Heart left ventricle (tissue), 16 donors: ENCODE measurements at places on chromosomes 3 and 15. TPM values are rescaled to one million over a fixed set of nuclear protein-coding genes. Genes with fewer than 3 reads are reported as not detected.
A peak's percentile ranks its signal among the peaks of the same experiment; 100 is the strongest.

DNA sequence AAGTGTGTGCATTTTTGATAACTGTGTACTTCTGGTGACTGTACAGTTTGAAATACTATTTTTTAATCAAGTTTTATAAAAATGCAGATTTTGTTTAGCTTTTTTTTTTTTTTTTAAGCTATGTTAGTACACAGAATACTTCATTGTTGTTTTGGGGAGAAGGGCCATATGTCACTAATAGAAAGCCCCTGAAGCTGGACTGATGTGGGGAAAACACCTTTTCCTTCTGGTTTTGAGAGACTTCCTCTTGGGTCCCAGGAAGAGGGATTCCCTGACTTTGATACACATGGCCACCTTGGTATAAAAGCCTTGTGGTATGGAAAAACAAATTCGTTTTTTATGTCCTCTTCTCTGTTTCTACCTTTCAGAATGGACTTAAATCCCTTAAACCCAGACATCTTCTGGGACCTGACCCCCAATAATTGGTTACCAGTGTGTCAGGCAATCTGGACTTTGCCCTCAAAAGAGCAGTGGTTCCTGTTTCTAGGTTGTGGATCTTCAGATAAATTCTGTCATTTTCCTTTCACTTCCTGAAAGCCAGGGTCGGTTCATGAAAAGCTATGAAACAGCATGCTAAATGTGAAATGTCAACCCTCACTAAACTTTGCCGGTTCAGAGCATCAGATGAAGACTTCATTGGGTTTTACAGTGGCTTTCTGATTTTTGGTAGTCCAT, 31.1 kb upstream of the BLOC1S6 start:
- no peak for DNase-seq

GRCh38 chr3:40873476-40873875, 325.8 kb upstream of the CTNNB1 start:
- no peak for DNase-seq

GRCh38 chr3:197580253-197580691, 24.5 kb upstream of the BDH1 start:
- no peak for DNase-seq

GRCh38 chr3:124347418-124347817, 355.5 kb upstream of the ROPN1 start:
- DNase-seq: no peak

DNA sequence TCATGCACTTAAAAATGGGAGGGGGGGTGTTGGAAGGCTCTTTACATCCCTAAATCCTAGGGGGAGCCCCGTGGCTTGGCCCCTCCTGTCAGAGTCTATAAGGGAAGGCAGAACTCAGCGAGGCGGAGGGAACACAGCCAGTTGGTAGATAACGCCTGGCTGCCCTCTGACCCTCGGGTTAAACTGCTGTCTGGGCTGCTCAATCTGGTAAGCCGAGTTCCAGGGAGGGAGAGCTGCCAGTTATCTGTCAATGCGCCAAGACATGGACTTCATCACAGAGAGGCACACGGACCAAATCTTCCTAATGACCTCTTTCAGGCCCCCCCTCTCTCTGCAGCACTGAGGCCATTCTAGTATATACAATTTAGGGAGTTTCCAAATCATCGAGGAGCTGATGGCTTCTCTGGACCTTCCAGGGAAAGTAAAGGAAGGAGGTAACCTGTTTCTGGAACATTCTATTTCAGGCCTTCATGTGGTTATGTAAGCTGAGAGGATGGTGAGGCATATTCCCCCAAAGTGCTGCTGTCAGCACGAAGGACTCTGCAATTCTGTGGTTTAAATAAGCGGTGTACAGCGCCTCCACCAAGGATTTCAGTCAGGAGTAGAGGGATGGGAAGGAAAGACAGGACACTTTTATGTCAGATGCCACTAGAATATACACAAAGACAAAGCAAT, 349.0 kb downstream of the MCTP2 start:
- no peak for DNase-seq

GRCh38 chr3:108125153-108125543, 34.3 kb upstream of the CD47 start:
- DNase-seq: no peak

DNA sequence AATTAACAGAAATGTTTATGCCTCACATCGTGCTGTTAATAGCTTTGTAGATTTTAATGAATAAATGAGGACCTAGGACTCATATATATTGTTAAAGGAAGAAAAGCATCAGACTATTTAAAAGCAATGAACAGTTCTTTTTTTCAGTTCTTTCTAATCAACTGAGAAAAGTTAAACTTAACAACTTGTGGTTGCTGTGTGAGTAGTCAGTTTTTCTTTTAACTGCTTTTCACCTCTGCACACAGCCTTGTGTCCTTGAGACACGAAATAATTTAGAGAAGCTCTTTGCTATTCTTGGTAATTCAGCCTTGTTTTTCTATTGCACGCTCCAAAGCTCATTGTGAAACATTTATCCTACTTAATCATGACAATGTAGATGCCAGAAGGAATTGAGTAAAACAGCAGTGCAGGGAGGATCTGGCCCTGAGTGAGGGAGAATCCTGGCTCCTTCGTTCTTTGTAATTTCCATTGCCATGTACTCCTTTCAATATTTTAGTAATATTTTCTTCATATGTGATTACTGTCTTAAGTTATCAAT, 499.0 kb downstream of the PYDC2 start:
- no peak for DNase-seq

- no peak for DNase-seq
These were observed 159.8 kb downstream of the ALCAM start for GRCh38 chr3:105526360-105527111.

GRCh38 chr15:56165234-56165633, 78.4 kb downstream of the RFX7 start:
- DNase-seq: no peak

DNA sequence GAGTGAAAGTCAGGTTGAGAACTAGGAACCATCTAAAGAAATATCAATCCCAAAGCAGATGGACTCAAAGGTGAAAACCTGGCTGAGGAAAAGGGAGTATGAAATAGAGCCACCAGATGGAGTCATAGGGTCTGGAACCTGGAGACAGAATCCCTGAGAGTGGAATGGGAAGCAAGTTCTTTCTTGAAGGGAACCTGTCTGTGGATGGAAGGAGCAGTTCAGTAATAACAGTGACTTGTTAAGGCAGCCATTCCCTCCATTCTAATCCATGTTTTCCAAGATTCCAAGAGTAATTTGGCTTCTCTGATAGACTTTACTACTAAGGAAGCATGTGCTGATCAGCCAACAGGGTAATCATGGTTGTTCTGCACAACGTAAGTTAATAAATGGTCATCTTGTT, 22.5 kb upstream of the AQP9 start:
- DNase-seq: no peak

GRCh38 chr15:65183865-65184159, 1.3 kb downstream of the CLPX start:
- DNase-seq: no peak

DNA sequence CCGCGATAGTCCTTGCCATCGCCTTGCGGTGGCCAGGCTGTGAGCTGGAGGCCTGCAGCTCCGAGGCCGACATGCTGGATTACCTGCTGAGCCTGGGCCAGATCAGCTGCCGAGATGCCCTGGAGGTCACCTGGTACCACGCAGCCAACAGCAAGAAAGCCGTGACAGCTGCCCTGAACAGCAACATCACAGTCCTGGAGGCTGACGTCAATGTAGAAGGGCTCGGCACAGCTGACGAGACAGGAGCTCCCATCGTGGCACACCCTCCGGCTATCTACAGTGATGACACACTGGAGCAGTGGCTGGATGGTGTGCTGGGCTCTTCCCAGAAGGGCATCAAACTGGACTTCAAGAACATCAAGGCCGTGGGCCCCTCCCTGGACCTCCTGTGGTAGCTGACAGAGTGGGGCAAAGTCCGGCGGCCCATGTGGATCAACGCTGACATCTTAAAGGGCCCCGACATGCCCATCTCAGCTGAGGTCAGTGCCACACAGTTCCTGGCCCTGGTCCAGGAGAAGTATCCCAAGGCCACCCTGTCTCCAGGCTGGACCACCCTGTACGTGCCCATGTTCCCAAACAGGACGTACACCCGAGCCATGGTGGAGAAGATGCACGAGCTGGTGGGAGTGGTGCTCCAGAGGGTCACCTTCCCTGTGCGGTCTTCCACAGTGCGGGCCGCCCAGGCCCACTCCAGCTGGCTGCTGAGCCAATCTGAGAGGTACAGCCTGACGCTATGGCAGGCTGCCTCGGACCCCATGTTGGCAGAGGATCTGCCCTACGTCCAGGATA, 70.2 kb downstream of the FAM43A start:
- no peak for DNase-seq

DNA sequence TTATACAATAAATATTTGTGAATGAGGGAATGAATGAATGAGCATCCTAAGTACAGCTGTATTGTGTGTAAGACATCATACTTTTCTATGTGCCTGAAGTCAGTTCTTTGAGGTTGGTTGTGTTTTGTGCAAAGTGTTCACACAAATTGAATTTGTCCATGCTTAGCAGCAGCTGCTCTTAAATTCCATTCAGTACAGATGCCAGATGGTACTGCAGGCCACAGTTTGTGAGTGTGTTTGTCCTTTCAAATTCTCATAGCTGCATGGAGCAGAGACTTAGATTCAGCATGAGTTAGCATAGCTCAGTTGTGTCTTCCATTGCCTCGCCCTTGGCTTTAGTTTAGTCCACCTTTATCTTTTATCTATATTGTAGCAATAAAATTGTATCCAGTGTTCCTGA, 3.8 kb upstream of the ZNF385D start:
- DNase-seq: no peak

GRCh38 chr3:108090701-108091497, at the start of gene CD47:
Gene CD47 (minus strand): TSS chr3:108091031. CDS start chr3:108090908, 123 bp downstream.
- DNase-seq: peak; percentile 97

GRCh38 chr3:66938338-66938963, 59.7 kb upstream of the KBTBD8 start:
- no peak for DNase-seq

GRCh38 chr3:43581343-43581742, 40.5 kb downstream of the ANO10 start:
- DNase-seq: no peak

DNA sequence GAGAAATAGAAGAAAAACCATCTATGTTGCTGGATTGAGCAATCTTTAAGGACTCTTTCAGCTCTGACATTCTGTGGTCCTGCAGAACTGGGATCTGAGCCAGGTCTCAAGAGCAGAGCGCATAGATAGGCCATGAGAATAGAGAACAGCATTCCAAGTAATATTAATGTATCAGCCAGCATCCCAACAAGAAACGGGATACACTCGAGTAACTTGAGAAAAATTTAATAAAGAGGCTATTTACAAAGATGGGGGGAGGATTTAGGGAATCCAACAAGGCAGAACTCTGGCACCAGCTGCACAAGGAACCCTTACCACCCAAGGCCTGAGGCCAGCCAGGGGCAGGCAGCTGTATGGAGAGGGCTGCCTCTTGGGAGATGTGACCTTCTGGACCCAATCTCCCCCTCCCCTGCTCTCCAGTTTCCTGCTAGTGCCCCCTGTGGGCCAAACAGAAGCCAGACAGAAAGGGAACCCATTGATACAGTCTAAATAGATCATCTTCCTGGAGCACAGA, 8.2 kb downstream of the TMOD2 start:
- DNase-seq: peak; percentile 60

- DNase-seq: peak; percentile 45
These were observed 398.8 kb downstream of the MECOM start for GRCh38 chr3:169264711-169265110.

RLBP1 gene
- total RNA-seq: not detected

PBRM1 gene
- total RNA-seq: 61.7 TPM

ADAMTSL3 gene
- 10.7 TPM for total RNA-seq

FYCO1 gene
- total RNA-seq: 139 TPM

PRICKLE2 gene
- total RNA-seq: 15.2 TPM

SPTBN5 gene
- 2.9 TPM for total RNA-seq

ANKRD34C gene
- 0.47 TPM for total RNA-seq
